GM12878 (cell line): ENCODE measurements at places on chromosomes 12 and 14.

DNA sequence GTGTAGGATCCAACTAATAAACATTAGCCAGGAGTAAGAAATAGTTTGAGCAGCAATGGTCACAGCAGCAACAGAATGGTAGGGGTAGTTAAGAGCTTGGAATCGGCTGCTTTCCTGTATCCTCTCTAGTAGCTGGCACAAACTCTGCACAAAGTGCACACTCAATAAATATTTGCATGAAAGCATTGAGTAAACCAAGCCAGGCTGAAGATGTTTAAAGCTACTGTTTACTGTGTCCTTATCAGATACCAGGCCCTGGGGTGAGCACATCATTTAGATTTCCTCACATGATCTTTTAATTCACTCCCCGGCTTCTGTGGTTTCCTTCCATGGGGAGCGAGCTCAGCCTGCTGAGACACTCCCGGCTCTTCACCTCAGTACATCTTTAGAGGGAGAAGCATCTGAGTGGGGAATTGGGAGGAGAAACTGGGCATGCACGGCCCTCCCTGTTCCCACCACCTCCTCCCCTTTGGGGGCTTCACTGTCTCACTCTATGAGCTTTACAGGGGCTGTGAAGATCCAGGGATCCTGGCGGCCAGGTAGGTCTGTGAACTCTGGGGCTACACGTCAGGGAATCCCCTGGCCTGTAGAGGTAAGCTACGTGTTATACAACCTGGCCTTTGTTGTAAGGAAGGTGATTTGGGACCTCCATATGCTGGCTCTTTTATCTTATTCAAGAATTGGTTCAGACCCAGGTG lies 107.2 kb upstream of the VASH1 start:
- H3K36me3 ChIP-seq = no peaks in the 10 kb centered on the region
- H3K27ac ChIP-seq = no peak overlapping the region
- no peak overlapping the region for H3K4me3 ChIP-seq
- H3K4me1 ChIP-seq = no peaks in the 10 kb centered on the region
- no peaks in the 10 kb centered on the region for H3K27me3 ChIP-seq

GRCh38 chr14:104244221-104245011 lies 106.0 kb downstream of the KIF26A start:
- H3K4me3 ChIP-seq = no peak overlapping the region
- H3K27ac ChIP-seq = no peak overlapping the region
- no peaks in the 10 kb centered on the region for H3K36me3 ChIP-seq
- no peak for DNase-seq

DNA sequence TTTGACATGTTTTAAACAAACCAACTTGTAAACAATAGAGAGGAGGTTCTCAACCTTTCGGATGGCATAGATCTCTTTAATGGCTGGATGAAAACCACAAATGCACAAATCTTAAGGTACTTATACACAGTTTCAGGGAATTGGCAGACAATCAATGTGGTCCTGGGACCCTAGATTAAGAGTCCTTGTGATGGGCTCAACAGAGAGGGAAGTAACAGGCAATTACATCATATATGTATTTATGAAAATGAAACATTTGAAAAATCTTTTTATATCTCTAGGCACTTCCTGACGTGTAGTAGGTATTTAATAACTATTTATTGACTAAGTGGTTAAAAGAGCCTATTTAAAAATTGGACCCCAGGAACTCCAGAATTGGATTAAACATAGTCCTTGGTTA lies 897 bp downstream of the ACTR10 start:
- H3K36me3 ChIP-seq = no peaks in the 10 kb centered on the region
- H3K4me1 ChIP-seq = no peaks in the 10 kb centered on the region; the same call in 1 of the 2 replicates
- no peak for DNase-seq

DNA sequence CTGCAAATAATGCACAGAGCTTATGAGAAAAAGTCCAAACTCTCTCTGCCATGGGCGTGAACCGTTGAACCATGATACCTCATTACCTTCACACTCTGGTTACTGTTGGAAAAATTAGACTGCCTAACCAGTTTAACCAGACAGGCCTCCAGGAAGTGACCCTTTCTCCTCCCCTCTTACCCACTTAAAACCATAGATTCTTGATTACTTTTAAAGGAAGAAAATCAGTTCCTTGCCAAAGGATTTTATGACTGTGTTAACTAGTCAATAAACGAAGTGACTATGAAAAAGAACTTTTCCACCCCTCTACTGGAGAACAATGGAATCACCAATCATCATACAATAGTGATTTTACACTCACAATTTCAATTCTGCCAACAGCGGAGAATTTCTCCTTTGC lies 254.0 kb upstream of the ATP2B1 start:
- no peak for DNase-seq
- no peaks in the 10 kb centered on the region for H3K27me3 ChIP-seq
- H3K36me3 ChIP-seq = no peaks in the 10 kb centered on the region
- no peak overlapping the region for H3K27ac ChIP-seq
- H3K4me1 ChIP-seq = peaks cover 9% of the 10 kb centered on the region

GRCh38 chr12:113271853-113272561 lies 50.7 kb downstream of the TPCN1 start:
- peaks cover 3% of the 10 kb centered on the region for H3K4me1 ChIP-seq
- no peak for DNase-seq
- no peaks in the 10 kb centered on the region for H3K27me3 ChIP-seq
- no peak overlapping the region for H3K27ac ChIP-seq
- H3K4me3 ChIP-seq = no peak overlapping the region
- H3K36me3 ChIP-seq = peaks cover 16% of the 10 kb centered on the region

DNA sequence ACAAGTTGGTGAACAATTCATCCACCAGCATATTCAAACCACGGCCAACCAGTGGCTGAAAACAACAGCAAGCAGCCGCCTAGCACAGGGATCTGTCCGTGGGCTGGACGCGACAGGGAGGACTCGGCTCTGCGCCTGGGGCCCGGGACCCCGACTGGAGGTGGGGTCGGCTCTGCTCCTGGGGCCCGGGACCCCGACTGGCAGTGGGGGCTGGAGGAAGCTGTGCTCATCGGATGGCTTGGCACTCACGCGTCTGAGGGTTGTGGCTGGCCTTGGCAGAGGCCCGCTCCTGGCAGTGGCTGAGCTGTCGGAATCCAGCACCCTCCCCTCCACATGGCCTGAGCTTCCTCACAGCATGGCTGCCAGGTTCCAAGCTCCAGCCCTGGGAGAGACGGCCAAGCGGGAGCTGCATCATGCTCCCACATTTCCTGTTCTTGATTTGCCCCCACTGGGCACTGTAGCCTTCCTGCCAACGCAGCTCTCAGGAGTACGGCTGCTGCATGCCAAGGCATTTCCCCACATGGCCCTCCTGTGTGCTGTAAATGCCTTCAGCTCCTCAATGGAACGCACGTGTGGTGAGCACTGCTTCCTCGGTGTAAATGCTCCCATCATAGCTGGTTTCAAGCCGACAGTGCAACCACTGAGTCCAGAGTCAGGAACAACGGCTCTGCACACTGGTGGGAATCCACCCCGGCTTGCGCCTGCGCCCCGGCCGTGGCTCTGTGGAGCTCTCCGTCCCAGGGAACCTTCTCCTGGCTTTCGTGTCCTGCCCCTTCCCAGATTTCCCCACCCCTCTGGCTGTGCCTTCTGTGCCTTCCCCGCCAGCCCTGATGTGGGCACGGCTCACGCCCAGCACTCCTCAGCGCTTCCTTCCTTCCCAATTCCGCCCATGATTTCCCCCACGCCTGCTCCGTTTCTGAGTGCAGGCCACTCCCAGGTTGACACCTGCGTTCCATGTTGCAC lies 7.3 kb upstream of the GALNT9 start:
- no peak overlapping the region for H3K4me3 ChIP-seq
- no peaks in the 10 kb centered on the region for H3K36me3 ChIP-seq
- H3K4me1 ChIP-seq = no peaks in the 10 kb centered on the region
- H3K27me3 ChIP-seq = no peaks in the 10 kb centered on the region
- DNase-seq = no peak
- no peak overlapping the region for H3K27ac ChIP-seq

- no peak overlapping the region for H3K4me3 ChIP-seq
- H3K27me3 ChIP-seq = no peaks in the 10 kb centered on the region
- H3K36me3 ChIP-seq = no peaks in the 10 kb centered on the region
- no peak overlapping the region for H3K27ac ChIP-seq
- DNase-seq = no peak
- H3K4me1 ChIP-seq = no peaks in the 10 kb centered on the region
Measured at GRCh38 chr12:94941440-94941862, 62.0 kb downstream of the NDUFA12 start.

DNA sequence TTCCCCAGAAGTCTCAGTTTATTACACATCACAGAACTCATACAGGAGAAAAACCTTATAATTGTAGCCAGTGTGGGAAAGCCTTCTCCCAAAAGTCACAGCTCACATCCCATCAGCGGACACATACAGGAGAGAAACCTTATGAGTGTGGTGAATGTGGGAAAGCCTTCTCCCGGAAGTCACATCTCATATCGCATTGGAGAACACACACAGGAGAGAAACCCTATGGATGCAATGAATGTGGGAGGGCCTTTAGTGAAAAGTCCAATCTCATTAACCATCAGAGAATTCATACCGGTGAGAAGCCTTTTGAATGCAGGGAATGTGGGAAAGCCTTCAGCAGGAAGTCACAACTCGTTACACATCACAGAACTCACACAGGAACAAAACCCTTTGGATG lies 20.1 kb downstream of the ZNF84 start:
- H3K4me3 ChIP-seq = no peak overlapping the region
- no peaks in the 10 kb centered on the region for H3K27me3 ChIP-seq
- no peaks in the 10 kb centered on the region for H3K4me1 ChIP-seq
- H3K27ac ChIP-seq = no peak overlapping the region

DNA sequence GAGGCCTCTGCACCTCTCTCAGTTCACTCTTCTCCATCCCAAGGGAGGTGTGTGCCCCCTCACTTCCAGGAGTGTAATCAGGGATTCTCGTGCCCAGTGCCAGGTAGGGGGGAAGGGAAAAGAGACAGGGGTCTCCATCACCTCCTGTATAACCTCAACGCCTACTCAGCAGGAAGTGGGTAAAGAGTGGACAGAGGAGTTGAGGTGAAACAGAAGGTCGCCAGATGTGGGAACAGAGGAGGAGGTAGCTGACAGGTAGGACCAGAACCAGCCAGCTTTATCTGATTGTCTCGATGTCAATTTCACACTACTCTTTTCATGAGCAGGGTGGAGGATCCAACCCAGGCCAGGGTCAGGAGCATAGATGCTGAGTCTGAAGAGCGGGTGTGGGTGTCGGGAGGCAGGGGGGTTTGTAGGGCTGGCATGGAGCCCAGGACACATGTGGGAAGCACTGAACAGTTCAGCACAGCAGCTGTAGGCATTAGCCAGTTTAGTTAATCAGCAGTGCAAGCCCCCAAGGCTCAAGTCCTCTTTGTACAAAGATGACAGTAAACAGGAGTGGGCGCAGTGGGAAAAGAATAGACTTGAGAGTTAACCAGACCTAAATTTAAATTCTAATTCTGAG lies 213.5 kb downstream of the PELI2 start:
- H3K4me1 ChIP-seq = no peaks in the 10 kb centered on the region
- DNase-seq = no peak
- H3K27ac ChIP-seq = no peak overlapping the region
- no peaks in the 10 kb centered on the region for H3K36me3 ChIP-seq
- no peak overlapping the region for H3K4me3 ChIP-seq

GRCh38 chr14:89757313-89757939 lies 197.1 kb downstream of the EFCAB11 start:
- H3K4me3 ChIP-seq = no peak overlapping the region
- H3K27ac ChIP-seq = no peak overlapping the region

DNA sequence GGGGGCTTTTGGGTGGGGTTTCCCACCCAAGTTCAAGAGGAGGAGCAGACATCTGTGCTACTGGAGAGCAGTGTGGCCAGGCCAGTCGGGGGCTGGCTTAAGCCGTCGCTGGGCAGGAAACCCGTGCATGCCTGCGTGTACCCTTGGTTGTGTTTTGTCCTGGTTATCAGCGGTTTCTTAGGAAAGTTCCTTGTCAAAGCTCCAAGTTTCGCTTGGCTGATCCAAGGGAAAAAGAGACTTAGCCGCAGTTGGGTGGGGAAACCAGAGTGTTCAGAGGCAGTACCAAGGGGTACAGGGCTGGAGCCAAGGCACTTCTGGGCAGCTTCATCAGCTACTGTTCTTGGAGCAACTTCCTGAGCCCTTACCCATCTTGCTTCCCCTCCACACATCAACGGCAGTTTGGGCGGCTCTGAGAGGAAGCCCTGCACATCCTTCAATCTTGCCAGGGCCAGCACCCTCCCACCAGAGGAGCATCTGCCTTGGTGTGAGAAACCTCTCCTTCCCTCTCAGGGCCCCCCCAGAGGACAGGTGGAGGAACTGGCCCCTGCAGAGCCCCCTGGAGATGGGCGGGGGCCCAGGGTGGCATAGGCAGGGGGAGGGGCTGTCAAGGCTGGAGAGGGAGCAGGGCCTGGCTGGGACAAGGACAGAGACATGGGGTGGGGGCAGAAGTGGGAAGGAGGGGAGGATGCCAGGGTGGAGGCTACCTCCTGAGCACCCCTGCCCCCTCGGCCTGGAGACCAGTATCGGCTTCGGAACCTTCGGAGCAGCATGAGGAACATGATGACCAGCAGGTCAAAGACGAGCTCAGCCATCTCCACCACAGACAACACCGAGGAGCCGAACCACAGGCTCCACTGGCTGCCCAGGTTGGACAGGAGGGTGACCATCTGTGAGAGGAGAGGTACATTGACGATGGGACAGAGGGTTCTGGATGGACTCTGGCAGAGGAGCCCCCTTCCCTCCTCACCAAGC lies 5.8 kb upstream of the TNFRSF1A start:
- peaks cover 7% of the 10 kb centered on the region; the same call in 1 of the 2 replicates for H3K27me3 ChIP-seq
- DNase-seq = no peak
- H3K4me3 ChIP-seq = no peak overlapping the region
- H3K36me3 ChIP-seq = no peaks in the 10 kb centered on the region

- H3K27me3 ChIP-seq = no peaks in the 10 kb centered on the region
- no peak overlapping the region for H3K4me3 ChIP-seq
- no peaks in the 10 kb centered on the region for H3K36me3 ChIP-seq
Measured at GRCh38 chr12:120241561-120242274, 23.8 kb downstream of the PXN start.

DNA sequence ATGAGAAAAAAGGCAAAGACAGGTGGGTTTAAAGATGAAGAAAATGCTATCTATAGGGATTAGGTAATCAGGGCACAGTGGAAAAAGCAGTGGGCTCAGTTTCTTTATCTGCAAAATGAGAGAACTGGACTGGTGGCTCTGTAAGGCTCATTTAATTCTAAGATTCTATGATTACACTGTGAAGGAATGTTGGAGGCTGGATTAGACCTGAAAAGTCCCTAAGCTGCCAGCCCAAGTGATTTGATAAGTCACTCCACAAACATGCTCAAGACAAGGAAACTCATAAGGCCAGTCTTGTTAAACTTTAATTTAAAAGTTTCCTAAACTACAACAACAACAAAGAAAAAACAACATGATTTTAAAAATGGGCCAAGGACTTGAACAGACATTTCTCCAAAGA lies 75.1 kb downstream of the DCAF5 start:
- no peak for DNase-seq
- H3K36me3 ChIP-seq = no peaks in the 10 kb centered on the region; the same call in none of the 2 replicates
- no peak overlapping the region for H3K4me3 ChIP-seq
- no peak overlapping the region for H3K27ac ChIP-seq
- peaks cover 5% of the 10 kb centered on the region for H3K4me1 ChIP-seq

- H3K27me3 ChIP-seq = no peaks in the 10 kb centered on the region
- no peak overlapping the region for H3K4me3 ChIP-seq
- DNase-seq = no peak
Measured at GRCh38 chr12:103886195-103886797, 43.9 kb upstream of the HSP90B1 start.

- no peaks in the 10 kb centered on the region for H3K4me1 ChIP-seq
- no peaks in the 10 kb centered on the region for H3K27me3 ChIP-seq
- H3K27ac ChIP-seq = no peak overlapping the region
- DNase-seq = no peak
Measured at GRCh38 chr12:81164827-81165226, 86.9 kb downstream of the ACSS3 start.

GRCh38 chr12:74245458-74245857 lies 292.2 kb upstream of the ATXN7L3B start:
- H3K36me3 ChIP-seq = no peaks in the 10 kb centered on the region
- H3K4me3 ChIP-seq = no peak overlapping the region
- DNase-seq = no peak
- H3K27me3 ChIP-seq = no peaks in the 10 kb centered on the region
- no peaks in the 10 kb centered on the region for H3K4me1 ChIP-seq
